ENCODE measurements at places on chromosomes 12 and 14.

DNA sequence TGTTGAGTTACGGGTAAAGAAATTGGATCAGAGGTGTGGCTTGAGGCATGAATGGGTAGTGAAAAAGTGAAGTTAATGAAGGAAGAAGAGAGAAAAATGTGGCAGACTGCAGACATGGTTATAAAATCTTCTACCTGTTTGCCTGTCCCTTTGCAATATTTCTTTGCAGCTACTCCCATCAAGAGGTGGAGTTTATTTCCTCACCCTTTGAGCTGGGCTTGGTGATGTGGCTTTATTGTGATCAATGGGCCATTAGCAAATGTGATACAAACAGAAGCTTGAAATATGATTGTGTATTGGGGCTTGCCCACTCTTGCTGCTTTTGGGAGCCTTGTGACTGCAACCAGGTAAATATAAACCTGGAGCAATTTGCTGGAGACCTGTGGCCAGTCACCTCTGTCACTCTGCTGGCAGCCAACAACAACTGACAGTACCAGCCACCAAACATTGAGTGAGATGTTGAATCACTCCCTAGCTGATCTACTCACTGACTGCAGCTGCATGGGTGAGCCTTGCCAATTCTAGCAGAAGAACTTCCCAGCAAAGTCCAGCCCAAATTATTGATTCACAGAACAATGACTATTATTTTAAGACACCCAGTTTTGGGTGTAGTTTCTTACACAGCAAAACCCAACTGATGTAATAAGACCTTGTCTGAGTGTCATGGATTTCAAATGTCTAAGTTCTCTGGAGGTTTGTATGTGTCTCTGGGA, 151.0 kb upstream of the ATP2B1 start:
- DNase-seq, result no peak

- no peak for DNase-seq
These were observed 2.3 kb downstream of the MMP14 start for GRCh38 chr14:22838631-22839041.

DNA sequence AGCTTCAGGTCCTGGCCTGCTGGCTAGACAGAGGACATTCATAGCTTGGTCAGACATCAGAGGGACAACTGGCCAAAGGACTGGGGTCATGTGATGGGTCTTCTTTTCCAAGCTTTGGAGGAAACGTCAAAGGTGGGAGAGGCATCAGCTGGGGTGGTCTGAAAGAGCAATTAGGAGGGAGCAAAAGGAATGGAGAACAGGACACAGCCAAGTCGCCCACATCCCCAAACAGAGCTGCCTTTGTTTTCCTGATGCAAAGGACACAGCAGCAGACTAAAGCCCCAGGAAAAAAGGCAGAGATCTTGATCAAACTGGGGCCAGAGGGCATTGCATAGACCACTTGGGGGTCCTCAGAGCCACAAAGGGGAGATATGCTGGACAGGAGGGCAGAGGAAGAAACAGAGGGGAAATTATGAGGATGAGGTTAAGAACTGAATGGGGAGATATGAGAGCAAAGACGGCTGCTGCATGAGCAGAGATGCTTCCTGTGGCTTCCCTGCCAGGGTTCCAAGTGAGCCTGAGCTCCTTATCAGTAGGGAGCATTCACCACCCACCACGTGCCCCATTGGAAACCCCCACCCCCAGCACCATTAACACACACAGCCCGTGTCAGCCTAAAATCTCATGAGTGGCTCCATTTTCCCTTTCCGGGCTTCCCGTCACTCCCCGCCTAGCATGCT, 62.4 kb downstream of the ANO2 start:
- no peak for DNase-seq

GRCh38 chr12:66774929-66775328, 96.1 kb upstream of the GRIP1 start:
- DNase-seq, result no peak

DNA sequence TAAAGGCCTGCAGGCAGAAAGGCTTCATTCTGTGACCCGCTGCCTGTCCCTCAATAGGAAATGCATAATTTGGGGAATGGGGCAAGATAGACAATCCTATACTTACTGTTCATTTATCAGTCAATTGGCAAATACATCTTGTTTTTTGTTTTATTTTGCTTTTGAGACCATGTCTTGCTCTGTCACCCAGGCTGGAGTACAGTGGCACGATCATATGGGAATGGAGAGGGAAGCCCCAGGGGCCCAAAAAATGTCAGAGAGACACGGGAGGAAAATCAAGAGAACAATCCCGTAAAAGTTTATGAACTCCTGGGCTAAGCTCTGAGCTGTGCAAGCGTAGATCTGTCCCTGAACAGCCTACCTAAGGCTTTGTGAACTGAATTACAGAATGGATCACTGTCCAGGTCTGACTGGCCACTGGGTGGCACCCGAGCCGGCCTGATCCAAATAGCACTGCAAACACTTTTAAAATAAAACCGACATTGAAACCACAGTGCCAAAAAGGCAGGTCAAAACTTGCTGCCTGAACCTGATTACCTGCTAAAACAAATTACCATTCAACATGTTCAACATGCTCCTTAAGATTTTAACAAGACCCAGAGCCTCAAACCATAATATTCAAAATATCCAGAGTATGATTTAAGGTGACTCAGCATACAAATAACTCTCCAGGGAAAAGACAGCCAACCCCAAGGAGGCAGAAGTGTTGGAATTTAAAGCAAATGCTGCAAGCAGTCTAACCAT, 11.8 kb downstream of the COPS7A start:
- DNase-seq, result peak; percentile 22

- DNase-seq, result no peak
These were observed 192.4 kb downstream of the FUT8 start for GRCh38 chr14:65604936-65605335.

- no peak for DNase-seq
These were observed 14.8 kb upstream of the RIC8B start for GRCh38 chr12:106759526-106760183.

- DNase-seq, result no peak
These were observed 21.0 kb upstream of the SLC6A12 start for GRCh38 chr12:234891-235415.

DNA sequence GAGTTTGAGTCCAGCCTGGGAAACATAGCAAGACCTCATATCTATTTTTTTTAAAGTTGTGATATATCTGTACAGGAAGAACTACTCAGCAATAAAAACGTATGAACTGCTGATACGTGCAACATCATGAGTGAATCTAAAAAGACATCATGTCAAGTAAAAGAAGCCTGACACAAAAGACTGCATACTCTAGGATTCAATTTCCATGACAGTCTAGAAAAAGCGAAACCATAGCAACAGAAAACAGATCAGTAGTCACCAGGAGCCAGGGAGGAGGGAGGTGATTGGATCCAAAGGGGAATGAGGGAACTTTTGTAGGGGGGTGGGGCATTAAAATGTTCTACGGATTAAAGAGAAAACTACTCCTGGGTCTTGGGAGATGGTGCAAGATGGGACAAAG, 8.7 kb upstream of the RGS6 start:
- DNase-seq, result no peak

DNA sequence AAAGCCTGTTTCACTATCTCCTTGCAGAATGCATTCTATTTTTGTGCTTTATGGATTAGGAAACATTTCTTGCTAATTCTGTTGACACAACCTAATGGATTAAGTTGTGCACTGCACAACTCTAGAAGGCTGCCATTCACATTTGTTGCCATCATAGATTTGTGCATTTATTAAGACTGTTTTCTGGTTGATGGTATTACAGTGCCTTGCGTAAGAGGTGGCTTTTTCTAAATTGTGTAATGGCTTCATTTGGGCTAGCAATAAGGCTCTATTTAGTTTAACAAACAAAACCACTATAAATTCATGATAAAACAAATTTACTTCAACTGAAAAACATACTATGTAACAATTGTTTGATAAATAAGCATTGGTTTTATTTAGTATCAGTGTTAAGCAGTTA, 175.9 kb downstream of the TRHDE start:
- no peak for DNase-seq

DNA sequence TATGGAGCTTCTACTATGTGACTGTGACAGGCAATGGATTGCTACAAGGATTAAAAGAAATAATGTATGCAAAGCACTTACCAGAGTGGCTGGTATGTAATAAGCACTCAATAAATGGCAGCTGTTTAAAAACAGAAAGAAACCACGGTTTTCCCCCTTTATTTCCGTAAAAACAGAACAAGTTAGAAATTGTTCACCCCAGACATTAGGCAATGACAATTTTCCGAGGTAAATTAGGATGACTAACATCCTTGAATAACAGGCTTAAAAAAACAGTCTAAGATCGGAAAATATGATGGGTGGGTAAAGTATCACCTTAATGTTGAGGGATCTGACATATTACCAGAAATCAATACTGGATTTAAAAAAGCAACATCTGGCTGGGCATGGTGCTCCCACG, 20.9 kb upstream of the CNIH1 start:
- no peak for DNase-seq

DNA sequence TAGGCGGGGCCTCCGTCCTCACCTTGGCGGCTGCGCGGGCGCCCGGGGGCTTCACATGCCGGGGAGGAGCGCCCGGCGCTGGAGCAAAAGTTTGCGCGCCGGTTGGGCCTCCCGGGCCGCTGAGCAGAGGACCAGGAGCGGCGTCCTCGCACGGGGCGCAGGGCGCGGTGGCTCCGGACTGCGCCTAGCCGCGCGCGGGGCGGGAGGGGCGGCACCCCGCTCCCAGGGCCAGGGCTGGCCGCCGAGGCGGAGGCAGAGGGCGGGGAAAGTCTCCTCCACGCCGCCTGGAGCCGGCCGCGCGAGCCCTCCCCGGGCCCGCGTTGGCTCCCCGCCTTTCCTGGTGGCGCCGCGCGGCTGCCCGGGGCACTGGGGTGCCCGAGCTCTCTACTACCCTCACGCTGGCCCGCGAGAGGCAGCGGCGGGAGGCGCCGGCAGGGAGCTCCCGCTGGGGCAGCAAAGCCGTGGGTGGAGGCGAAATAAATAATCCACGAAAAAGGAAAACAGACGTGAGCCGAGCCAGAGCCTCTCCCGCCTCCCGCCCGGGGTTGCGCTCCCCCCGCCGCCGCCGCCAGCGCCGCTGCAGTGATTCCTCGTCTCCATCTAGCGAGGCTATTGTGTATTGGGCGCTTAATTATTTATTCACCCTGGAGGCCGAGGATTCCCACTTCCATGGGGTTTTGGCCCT, 400 bp upstream of the PRIMA1 start:
- DNase-seq, result no peak

Data from activated CD4-positive, alpha-beta T cell treated with anti-CD3 and anti-CD28 coated beads for 4 hours (primary cell).